Activated CD8-positive, alpha-beta memory T cell treated with anti-CD3 and anti-CD28 coated beads for 48 hours (primary cell): ENCODE measurements at places on chromosomes 3 and 15.

- DNase-seq = no peak
Measured at GRCh38 chr3:73007992-73008712, 11.5 kb downstream of the PPP4R2 start.

- no peak for DNase-seq
Measured at GRCh38 chr15:29172742-29173725, 96.6 kb downstream of the NSMCE3 start.

- no peak for DNase-seq
Measured at GRCh38 chr3:79809106-79809505, 41.3 kb upstream of the ROBO1 start.

DNA sequence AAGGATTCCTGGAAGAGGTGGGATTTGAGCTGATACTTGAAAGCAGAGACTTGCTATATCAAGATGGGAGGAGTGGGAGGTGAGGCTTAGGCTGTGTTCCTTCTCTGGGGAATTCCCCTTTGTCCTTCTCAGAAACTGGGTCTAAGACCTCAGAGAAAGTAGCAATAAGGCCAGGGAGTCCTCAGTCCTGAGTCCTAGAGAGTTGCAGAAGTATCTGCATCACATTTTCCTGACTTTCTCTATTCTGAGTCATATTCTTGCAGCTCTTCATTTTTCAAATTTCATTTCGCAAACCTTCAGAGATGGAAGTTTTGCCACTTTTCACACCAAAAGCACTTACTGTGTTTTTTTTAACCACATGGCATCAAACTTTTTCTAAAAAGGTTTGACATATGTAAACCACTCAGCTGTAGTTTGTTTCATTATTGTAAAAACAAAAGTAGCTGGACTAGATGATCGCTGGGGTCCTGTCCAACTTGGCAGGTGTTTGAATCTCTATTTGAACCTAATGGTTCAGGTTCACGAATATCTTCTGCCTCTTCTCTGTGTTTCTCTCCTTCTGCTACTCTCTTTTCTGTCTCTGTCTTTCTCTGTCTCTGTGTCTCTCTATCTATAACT is 21.3 kb downstream of the COLQ start:
- no peak for DNase-seq

GRCh38 chr15:60479361-60480110 is 594 bp upstream of the ICE2 start:
- no peak for DNase-seq

DNA sequence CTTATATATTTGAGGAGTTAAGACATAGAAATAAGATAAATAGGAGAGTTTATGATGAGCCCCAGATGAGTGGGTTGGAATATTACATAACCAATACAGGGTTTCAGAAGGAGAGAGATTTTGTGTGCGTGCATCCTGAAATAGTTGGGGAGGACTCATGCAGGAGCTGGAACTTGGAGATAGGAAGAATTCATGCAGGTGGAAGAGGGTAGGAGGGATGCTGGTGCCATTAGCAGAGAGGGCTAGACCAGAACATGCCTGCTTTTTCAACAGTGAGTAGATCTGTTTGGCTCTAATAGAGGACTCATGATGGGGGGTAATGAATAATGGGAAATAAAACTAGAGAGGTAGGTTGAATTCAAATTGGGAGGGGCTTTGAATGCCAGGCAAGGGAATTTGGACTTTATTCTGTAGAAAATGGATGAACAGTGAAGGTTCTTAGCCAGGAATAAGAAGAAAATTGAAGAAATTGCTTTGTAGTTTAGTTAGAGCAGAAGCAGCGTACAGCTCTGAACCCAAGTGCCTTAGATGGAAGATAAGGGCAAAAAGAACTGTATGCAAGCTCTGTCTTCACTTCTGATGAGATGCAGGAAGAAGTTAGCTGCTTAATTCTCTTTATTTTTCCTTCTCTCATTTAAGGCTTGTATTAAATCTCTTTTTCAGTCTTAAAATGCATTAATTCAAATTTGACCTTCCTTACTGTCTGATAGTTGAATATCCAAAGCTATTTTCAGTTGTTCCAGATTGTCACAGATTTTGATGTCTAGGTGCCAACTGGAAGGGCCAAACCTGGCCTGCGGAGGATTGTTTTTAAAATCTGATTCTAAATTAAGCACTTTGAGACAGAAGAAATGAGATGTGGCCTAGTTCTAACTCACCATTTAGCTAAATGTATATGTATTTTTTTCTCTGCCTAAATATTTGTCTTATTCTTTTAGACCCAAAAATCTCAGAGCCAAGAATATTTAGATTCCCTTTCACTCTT is 86.3 kb downstream of the PPM1L start:
- DNase-seq = no peak

DNA sequence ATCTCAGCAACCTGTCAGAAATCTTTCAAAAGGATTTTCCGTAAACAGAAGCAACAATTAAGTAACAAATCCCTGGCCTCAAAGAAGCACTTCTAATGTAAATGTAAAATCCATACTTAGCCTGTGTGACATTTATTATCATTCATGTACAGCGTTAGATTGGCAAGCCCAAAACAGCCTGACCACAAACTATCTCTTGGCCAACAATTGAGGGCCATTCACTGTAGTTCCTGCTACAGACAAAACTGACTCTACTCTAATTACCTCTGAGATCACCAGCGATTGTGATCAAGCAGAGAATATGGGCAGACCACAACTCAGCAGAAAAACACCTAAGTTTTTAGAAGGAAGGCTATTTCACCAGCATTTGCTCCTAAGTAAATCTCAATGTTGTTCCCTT is 9.2 kb downstream of the SHQ1 start:
- no peak for DNase-seq
